ENCODE measurements at places on chromosomes 7 and 10.

DNA sequence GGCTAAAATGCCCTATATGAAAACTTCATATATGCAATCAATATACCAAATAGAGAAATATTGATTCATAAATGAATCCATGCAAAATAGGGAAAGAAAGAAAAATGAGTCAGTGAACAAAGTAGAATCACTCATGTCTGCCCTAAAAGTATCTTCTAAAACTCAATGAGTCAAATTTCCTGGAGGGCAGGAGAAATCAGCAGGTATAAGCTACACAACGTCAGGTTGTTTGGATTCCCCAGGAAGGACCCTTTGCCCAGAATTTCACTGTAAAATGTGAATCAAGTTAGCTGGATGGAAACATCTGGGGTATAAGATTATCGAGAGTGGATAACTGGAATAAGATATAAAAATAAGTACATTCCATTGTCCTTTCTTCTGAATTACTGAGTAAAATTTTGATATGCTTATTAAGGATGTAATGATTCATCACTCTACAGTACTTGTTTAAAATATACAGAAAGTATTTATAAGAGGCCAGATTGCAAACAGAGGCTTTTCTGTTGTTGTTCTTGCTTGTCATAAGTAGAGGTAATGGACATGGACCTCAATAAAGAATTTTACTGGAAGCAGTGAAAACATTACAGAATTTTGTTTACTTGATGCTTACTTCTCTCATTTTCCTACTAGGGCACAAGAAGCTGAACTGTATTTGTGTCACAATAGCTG, 99.0 kb downstream of the AGMO start:
- DNase-seq = no peak

DNA sequence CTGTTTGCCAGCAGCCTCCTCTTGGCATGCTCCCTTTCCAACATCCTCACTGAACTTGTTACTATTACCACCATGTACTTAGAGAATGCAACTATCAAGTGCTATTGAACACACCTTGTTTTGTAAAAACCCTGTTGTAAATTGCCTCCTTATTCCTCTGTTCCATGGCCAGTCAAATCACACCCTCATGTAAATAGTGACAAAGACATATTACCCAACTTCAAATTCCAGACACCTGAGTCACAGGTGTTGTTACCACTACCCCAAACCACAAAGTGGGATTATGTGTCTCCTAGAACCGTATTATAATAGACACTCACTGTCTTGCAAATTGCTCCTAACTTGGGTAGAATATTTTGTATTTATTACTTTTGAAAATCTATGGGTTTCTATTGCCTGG, 263.2 kb upstream of the C7orf33 start:
- no peak for DNase-seq

DNA sequence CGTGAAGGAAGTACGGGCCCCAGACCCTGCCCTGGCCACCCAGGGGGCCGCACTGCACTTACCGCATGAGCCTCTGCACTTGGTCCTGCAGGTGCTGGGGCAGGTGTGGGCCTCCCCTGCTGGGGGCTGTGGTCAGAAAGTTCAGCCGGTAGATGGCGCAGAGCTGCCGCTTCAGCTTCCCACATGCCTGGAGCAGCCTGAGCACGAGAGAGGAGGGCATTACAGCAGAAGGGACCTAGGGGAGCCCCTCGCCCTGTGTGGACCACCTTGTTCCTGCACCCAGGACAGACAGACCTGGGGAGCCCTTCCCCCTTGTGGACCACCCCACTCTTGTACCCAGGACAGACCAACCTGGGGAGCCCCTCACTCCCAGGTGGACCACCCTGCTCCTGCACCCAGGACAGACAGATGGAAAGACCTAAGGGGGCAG, 8.7 kb upstream of the PYROXD2 start:
- DNase-seq = no peak

GRCh38 chr10:13528123-13528874, 515 bp downstream of the BEND7 start:
- DNase-seq = no peak

DNA sequence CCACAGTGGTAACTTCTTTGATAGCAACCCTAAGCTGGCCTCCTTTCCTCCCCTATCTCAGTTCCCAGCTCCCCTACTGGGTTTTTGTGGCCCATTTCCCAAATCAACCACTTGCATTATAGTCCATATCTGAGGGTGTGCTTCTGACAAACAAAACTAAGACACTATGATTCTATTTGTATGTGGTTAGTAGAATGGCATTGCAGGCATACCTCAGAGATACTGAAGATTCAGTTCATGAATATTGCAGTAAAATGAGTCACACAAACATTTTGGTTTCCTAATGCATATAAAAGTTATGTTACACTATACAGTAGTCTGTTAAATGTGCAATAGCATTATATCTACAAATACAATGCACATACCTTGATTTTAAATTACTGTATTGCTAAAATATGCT, 15.4 kb upstream of the TMEM243 start:
- DNase-seq = no peak

- no peak for DNase-seq
These were observed 109.8 kb upstream of the PALS2 start for GRCh38 chr7:24463474-24463873.

GRCh38 chr10:16856567-16856966, 39.3 kb upstream of the RSU1 start:
- DNase-seq = no peak

DNA sequence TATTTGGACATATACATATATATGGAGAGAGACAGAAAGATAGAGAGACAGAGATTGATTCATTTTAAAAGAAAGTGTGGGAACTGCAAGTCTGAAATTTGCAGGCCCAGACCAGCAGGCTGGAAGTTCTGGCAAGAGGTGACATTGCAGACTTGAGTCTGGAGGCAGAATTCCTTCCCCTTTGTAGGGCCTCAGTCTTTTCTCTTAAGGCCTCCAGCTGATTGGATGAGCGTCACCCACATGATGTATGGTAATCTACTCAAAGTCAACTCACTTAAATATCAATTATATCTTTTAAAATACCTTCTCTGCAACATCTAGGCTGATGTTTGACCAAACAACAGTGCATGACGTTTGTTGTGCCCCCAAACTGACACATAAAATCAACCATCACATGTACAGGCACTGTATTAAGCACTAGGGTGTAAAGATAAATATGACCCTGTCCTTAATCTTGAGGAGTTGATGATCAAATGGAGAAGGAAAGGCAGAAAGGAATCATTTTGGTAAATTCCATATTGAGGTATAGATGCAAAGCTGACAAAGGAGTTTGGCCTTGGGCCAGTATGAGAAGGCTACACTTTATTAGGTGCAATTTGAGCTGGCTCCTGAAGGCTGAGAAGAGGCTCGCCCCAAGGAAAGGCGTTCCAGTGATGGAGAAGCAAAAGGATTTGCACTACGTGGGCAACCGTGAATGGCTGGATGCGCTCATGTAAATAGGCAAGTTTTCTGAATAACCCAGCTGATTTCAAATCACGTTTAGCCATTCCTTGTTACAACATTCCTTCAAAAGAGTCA, 52.6 kb downstream of the BPGM start:
- DNase-seq = no peak

DNA sequence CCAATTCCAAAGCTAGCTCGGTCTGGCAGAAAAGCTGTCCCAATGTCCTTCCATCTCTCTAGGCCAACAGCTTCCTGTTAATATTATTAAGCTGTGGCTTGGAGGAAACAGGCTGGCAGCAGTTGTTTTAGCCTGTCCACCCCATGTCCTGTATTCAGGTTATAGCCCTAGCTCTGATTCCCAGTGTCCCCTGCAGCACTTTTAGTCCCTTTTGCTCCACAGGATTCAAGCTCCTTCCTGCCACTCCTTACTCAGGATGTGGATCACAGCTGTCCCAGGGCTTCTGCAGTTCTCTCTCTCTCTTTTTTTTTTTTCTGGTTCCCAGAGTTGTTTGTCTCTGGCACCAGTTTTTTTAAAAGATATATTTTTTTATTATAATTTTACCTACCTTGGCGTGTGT, 85.2 kb downstream of the PPP1R17 start:
- no peak for DNase-seq

DNA sequence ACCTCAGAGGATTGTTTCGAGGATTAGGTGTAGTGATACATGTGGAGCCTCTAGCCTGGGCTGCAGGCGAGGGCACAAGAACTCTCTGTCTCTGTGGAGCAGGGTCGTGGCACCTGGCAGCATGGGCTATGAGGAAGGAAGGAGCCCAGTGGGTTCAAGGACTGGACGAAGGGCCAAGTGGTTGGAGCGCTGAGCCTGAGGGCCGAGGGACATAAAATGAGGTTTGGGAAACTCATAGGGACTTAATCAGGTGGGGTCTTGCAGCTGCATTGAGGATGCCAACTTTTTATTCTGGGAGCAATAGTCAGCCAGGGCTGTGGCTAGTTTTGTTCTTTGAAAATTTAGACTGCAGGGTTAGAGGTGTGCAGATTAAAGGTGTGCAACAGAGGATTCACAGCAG, 33.0 kb upstream of the ZNF32 start:
- DNase-seq = no peak

- DNase-seq = no peak
These were observed 21.8 kb upstream of the KIF5B start for GRCh38 chr10:32077896-32078485.

DNA sequence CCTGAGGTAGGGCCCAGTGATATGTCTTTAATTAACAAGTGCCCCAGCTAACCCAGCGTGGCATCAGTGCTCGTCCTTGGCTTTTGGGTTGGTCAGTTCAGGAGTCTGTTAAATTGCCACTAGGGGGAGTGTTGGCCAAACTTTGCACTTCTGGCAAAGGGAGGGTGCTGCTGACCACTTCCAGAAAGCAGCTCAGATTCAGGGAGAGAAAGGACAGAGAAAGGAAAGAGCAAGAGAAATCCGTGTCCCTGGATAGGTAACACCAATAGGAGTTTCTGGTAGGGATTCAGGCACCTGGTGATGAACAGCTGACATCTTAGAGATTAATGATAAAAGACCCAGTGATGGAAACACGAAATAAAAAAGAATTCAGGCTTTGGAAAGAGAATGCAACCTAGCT, 243.1 kb upstream of the AOAH start:
- no peak for DNase-seq

DNA sequence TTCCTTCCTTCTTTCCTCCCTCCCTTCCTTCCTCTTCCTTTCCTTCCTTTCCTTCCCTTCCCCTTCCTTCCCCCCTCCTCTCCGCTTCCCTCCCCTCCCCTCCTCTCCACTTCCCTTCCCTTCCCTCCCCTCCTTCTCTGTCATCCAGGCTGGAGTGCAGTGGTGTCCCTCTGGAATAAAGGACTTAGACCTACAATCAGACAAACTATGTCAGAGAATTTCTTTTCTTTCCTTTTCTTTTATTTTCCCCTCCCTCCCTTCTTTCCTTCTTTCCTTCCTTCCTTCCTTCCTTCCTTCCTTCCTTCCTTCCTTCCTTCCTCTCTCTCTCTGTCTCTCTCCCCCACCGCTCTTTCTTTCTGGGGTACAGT, 242.2 kb downstream of the GATA3 start:
- DNase-seq = no peak

DNA sequence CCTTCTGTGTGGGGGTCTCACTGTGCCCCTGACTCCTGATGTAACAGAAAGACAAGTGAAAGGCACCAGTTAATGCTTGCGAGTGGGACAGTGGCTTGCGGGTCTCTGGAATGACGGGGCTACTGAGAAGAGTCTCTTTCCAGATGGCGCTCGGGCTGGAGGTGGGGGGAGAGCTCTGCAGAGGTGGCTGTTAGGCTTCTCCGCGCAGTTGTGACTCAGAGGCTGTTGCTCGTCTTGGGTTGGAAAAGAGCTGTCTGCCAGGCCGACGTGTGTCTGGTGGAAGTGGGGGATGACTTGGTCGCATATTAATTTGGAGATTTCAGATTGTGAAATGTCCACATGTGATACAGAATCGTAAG, 27.9 kb upstream of the SH2B2 start:
- no peak for DNase-seq
